ENCODE measurements at places on chromosomes 1 and 21.

GRCh38 chr1:75188892-75189291, 54.7 kb downstream of the LHX8 start:
- DNase-seq: no peak

- no peak for DNase-seq
Measured at GRCh38 chr1:66571789-66572188, 37.8 kb downstream of the SGIP1 start.

- DNase-seq: no peak
Measured at GRCh38 chr1:204507317-204508105, 8.7 kb upstream of the MDM4 start.

GRCh38 chr1:37159102-37159501, 124.8 kb upstream of the GRIK3 start:
- DNase-seq: no peak
